ENCODE measurements at places on chromosomes 7 and 10. TPM values are rescaled to one million over a fixed set of nuclear protein-coding genes. Genes with fewer than 3 reads are reported as not detected.
A peak's percentile ranks its signal among the peaks of the same experiment; 100 is the strongest.

GRCh38 chr7:2862831-2863361, 18.8 kb upstream of the GNA12 start:
- DNase-seq, result peak; percentile 72
- H3K27ac ChIP-seq, result no peak overlapping the region
- no peaks in the 10 kb centered on the region for H3K27me3 ChIP-seq
- no peak overlapping the region for H3K4me3 ChIP-seq
- no peaks in the 10 kb centered on the region for H3K4me1 ChIP-seq
- H3K36me3 ChIP-seq, result no peaks in the 10 kb centered on the region

KNDC1 gene
- total RNA-seq, result 9.6 TPM

- H3K36me3 ChIP-seq, result no peaks in the 10 kb centered on the region
- H3K27me3 ChIP-seq, result no peaks in the 10 kb centered on the region
- H3K4me3 ChIP-seq, result no peak overlapping the region
- no peak for DNase-seq
- peak overlapping the region; percentile 53 for H3K27ac ChIP-seq
Observed at GRCh38 chr7:11776039-11776438, 56.0 kb downstream of the THSD7A start.

DNA sequence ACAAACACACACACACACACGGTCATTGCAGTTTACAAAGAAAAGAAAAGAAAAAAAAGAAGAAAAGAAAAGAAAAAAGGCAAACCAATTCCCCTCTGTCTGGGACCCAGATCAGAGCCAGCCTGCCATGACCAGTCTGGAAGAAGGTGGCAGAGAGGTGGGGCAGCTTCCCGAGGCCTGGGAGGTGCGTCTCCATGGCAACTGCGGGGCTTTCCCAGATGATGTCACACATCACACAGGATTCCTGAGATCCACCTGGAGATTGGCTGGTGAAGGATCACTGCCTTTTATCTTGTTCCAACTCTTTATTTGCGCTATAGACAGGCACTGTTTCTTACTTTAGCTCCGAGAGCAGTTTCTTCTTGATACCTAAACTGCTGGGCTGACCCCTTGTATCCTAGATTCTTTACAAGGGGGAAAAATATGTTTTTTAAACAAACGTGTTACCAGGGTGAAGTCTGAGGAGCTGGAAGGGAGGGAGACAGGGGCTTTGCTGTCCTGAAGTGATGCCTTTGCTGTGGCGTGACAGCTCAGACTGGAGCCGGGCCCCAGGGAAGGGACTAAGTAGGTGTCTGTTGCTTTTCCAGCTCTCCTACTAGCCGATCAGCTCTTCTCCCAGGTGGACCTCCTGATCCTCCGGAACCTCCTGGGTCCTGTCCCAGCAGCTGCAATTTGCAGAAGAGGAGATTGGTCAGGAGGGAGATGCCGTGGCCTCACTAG, 298.5 kb downstream of the KLF6 start:
- peak; percentile 92 for DNase-seq
- no peaks in the 10 kb centered on the region for H3K4me1 ChIP-seq
- H3K27ac ChIP-seq, result no peak overlapping the region

DNA sequence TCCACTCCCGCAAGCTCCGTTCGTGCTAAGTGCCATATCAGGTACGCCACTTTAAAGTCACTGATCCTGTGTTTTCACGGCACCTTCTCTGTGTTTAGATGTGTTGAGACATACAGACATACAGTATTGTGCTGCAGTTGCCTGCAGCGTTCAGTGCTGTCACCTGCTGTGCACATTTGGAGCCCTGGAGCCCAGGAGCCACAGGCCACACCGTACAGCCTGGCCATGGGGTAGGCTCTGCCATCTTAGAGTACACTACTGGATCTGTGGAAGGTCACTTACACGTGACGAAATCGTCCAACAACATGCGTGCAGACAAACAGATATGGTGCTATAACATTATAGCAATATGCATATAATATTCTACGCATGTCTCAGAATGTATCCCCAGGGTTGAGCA, 111.3 kb downstream of the ELFN1 start:
- no peak overlapping the region for H3K27ac ChIP-seq
- no peaks in the 10 kb centered on the region for H3K4me1 ChIP-seq
- no peaks in the 10 kb centered on the region for H3K27me3 ChIP-seq
- H3K4me3 ChIP-seq, result no peak overlapping the region

- no peaks in the 10 kb centered on the region for H3K27me3 ChIP-seq
- no peak overlapping the region for H3K27ac ChIP-seq
- no peaks in the 10 kb centered on the region for H3K4me1 ChIP-seq
Observed at GRCh38 chr7:44448922-44449583, 41.4 kb downstream of the NUDCD3 start.

WDR86 gene
- 93.6 TPM for total RNA-seq

ANLN gene
- total RNA-seq, result 74.8 TPM

CNNM1 gene
- total RNA-seq, result 3.8 TPM

DNA sequence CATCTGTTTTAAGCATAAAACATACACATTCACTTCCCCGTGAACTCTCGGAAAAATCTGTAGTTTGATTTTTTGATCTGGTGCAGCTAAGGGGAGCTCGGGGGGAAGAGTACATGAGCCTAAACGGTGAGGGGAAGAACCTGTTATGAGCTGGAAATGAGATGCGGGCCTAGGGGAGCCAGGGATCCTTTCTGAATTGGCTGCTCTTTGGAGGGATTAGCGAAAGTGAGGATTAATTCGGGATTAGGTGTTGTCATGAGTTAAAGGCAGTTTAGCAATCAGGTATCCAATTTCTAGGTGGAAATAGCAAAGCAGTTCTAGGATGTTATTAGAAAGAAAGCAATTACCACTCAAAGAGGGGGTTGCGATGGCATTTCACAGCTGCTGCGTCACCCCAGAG, 51.1 kb upstream of the ADARB2 start:
- no peak for DNase-seq
- no peaks in the 10 kb centered on the region for H3K27me3 ChIP-seq
- no peaks in the 10 kb centered on the region for H3K4me1 ChIP-seq
- H3K27ac ChIP-seq, result no peak overlapping the region

- no peaks in the 10 kb centered on the region for H3K27me3 ChIP-seq
- no peaks in the 10 kb centered on the region for H3K4me1 ChIP-seq
- H3K4me3 ChIP-seq, result no peak overlapping the region
- H3K36me3 ChIP-seq, result no peaks in the 10 kb centered on the region
Observed at GRCh38 chr10:126777714-126778113, 107.2 kb upstream of the C10orf90 start.

ACBD7 gene
- total RNA-seq, result 8.5 TPM

GRCh38 chr10:28179006-28179742, 123.7 kb downstream of the MPP7 start:
- peaks cover 6% of the 10 kb centered on the region for H3K27me3 ChIP-seq
- H3K4me1 ChIP-seq, result no peaks in the 10 kb centered on the region
- no peak for DNase-seq
- H3K27ac ChIP-seq, result no peak overlapping the region
- no peak overlapping the region for H3K4me3 ChIP-seq
- H3K36me3 ChIP-seq, result no peaks in the 10 kb centered on the region

COL26A1 gene
- total RNA-seq, result 41.9 TPM

- no peak overlapping the region for H3K4me3 ChIP-seq
- no peak overlapping the region for H3K27ac ChIP-seq
- peaks cover 2% of the 10 kb centered on the region for H3K4me1 ChIP-seq
- peaks cover 12% of the 10 kb centered on the region for H3K36me3 ChIP-seq
- H3K27me3 ChIP-seq, result no peaks in the 10 kb centered on the region
Observed at GRCh38 chr10:35481413-35481812, 123.7 kb upstream of the GJD4 start.

DNA sequence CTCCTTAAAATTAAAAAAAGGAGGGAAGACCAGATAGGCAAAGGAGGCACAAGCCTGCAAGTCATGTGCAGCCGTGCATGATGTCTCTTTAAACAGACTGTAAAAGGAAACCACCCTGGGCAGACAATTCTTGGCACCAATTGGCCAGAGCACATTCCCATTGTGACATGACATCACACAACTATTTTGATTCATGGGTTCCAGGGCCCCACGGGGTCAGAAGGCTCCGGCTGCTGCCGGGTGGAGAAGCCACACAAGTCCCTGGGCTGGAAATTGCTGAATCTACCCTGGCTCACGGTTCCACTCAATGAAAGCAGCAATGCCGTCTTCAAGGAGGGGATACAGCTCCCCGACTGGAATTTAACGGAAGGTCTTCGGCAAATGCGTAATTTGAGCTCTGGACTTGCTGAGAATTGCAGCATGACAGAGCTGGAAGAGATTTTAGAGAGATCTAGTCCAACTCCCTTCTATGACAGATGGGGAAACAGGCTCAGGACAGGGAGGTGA, 140.5 kb downstream of the PRKAG2 start:
- no peaks in the 10 kb centered on the region for H3K36me3 ChIP-seq
- no peaks in the 10 kb centered on the region for H3K27me3 ChIP-seq
- DNase-seq, result no peak
- H3K4me1 ChIP-seq, result no peaks in the 10 kb centered on the region

- no peaks in the 10 kb centered on the region for H3K27me3 ChIP-seq
- no peak overlapping the region for H3K27ac ChIP-seq
- DNase-seq, result no peak
- H3K36me3 ChIP-seq, result no peaks in the 10 kb centered on the region
- no peak overlapping the region for H3K4me3 ChIP-seq
- H3K4me1 ChIP-seq, result peaks cover 5% of the 10 kb centered on the region
Observed at GRCh38 chr10:12269056-12269455, 73.1 kb downstream of the CDC123 start.

- H3K4me3 ChIP-seq, result no peak overlapping the region
- no peaks in the 10 kb centered on the region for H3K36me3 ChIP-seq
- no peak for DNase-seq
- H3K4me1 ChIP-seq, result no peaks in the 10 kb centered on the region
- no peak overlapping the region for H3K27ac ChIP-seq
Observed at GRCh38 chr10:1163831-1164230, 107.6 kb downstream of the WDR37 start.

GRCh38 chr7:75878312-75878768, 494 bp upstream of the RHBDD2 start:
- peak; percentile 46 for DNase-seq
- H3K27me3 ChIP-seq, result no peaks in the 10 kb centered on the region
- H3K36me3 ChIP-seq, result peaks cover 30% of the 10 kb centered on the region
- H3K4me3 ChIP-seq, result no peak overlapping the region

DNA sequence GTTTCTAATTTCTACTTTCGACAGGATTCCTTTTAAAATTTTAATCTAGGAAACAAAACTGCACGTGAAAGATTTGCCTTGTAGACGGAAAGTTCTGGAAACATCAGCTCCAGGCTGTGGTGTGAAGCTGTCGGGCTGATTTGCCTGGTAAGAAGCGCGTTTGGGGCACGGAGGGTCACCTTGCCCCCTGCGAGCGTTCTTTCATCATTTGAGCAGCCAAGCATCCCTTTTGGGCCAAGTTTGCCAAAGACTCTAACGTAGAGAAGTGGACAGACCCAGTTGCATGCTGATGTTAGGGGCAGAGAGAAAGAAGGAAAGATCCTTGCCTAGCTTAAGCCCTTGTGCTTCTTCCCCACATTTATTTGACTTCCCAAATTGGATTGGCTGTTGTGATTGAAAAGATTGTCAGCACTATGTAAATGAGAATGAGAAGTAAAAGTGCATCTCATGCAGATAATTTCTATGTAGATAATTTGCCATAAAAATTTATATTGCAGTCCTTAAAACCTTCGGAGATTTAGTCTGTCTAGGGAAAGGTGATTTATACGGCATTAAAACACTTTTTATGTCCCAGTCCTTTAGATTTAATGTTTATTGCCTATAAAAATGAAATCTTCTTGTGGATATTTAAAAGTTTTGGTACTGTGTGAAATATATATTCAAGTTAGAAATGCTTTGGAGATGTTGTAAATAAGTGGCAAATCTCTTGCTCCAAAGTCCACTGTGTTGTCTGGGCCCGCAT, 76.1 kb downstream of the CUX1 start:
- no peaks in the 10 kb centered on the region for H3K4me1 ChIP-seq
- no peak overlapping the region for H3K4me3 ChIP-seq

GRCh38 chr7:42661312-42661711, 250.6 kb downstream of the C7orf25 start:
- no peak overlapping the region for H3K4me3 ChIP-seq
- no peak overlapping the region for H3K27ac ChIP-seq
- no peaks in the 10 kb centered on the region for H3K4me1 ChIP-seq
- no peaks in the 10 kb centered on the region for H3K27me3 ChIP-seq
- H3K36me3 ChIP-seq, result no peaks in the 10 kb centered on the region

DNA sequence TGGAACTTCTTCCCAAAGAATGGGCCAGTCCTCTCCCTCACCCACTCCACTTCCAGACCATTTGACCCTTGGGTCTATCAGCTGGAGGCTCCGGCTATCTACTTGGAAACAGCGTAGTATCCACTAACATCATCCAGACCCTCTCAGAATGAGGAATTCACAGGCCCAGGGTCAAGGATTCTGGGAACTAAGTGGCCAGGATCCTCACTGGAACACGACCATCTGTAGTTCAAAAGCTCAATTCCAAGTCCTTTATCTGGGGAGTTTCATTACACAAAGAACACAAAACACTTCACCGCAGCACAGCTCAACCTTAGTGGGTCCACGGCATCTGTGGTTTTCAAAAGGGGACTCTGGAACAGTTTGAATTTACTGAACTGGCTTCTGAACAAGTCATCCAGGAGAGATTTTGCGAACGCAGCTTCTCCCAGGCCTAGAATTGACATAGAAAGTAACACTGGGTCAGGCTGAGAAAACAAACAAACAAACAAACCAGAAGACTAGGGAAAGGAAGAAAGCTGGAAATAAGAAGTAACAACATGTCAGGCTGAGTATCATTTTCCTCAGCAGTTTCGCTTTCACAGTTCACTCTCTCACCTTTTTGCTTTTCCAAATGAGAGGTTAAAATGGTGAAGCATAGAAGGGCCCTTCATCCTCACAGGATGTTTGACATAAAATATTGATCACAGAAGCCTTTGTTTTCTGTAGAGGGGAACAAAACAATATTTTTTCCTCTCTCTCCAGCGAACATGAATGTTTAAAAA, 57.6 kb upstream of the USP6NL start:
- no peak for DNase-seq
- no peak overlapping the region for H3K4me3 ChIP-seq
- H3K36me3 ChIP-seq, result no peaks in the 10 kb centered on the region
- H3K4me1 ChIP-seq, result no peaks in the 10 kb centered on the region
- H3K27ac ChIP-seq, result no peak overlapping the region

DNA sequence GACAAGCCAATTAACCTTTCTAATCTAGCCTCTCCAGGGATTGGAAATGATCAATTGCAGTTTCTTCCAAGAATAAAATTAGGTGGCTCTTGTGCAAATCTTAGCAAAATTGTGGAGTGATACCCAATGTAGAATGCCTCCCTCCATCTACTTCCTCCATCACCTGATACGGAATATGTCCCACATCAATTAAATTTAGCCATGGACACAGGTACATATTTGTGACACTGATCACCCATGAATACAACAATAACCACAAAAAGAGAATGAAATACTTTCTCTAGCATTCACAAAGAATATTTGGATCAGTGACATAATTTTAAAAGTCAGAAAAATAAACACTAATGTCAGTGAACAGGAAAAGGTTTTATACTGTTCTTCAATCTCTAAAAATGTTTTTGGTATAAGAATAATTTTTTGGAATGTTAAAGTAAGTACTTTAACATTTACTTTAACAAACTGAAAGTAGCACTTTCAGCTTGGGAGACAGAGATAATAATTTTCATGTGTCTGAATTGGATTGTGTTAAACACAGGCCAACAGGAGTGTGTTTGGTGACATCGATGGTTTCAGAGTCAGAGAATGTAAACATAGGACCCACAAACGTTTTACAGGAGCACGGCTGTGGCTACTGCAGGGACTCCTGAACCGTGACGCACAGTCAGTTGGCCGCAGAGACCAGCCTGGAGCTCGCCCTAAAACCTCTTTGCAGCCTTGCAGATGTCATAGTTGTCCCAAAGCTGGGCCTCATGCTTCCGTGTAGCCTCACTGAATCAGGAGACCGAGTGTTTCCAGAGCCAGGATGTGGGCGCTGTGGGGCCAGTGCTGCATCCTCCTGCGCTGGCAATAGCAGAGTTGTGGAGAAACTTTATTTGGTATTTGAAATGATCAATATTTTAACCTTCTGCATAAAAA, 7.2 kb downstream of the RBM20 start:
- H3K27me3 ChIP-seq, result no peaks in the 10 kb centered on the region
- peaks cover 16% of the 10 kb centered on the region for H3K4me1 ChIP-seq
- H3K27ac ChIP-seq, result no peak overlapping the region
